ENCODE measurements at places on chromosomes 5 and 9.
A peak's percentile ranks its signal among the peaks of the same experiment; 100 is the strongest.

- DNase-seq: no peak
Observed at GRCh38 chr9:14678776-14679175, 14.5 kb downstream of the ZDHHC21 start.

DNA sequence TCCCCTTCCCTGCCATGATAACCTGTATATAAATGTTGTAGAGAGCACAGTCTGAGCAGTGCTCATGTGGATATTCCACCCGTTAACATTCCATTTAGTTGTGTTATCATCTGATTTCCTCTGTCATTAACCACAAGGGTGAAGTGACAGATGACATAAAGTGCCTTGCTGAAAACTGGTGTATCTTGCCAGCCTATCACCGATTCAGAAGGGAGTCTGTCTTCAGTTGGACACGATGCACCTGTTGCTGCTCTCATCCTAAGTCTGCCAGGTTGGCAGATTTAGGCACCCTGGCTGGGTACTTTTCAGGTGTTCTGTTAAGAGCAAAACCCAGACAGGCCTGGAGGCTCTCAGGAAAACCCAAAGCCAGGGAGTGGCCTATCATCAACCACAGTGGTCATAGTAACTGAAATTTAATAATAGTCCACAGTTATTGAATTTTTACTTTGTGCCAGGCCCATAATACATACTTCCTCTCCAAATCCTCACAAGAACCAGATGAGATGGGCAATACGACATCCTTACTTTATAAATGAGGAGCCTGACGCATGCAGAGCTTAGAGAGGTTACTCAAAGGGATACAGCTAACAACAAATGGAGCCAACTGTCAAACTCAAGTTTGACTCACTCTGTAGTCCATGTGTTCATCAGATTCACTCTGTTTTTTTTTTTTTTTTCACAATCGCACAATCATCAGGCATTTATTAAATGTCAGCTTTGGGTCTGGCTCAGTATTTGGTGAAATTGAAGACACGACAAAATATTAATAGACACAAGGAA, 100.7 kb upstream of the SPRY4 start:
- no peak for DNase-seq

DNA sequence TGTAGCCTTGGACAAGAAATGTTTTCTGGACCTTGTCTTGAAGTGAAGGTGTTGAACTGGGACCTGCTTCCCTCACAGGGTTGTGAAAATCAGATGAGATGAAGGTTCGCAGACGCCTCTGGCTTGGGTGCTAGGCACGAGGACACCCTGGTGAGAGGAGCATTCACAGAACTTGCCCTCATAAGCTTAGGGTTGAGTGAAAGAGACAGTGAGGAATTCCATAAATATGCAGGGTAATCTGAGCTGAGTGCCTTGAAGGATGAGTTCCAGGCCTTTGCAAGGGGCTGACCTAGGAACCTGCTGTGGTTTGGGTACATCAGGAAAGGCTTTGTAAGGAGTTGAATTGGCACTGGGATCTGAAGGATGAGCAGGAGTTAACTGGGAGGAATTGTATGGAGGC, 75.7 kb upstream of the SAP30L start:
- DNase-seq: peak; percentile 38

DNA sequence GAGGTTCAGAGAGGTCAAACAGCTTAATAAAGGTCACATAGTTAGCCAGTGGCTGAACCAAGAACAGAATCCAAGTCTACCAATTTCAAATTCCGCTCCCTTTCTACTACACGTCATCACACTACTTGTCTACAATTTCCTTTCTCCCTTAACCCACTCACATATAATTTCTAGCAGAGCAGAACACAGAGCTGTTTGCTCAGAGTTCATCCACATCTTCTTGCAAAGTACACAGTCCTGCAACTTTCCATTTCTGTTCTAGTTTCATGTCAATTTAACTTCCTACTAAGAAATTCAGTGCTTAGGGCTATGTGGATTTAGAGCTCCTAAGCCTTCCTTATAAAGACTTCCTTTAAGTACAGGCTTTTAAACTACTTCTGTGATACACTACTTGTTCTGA, 61.3 kb downstream of the MEGF9 start:
- DNase-seq: no peak

- no peak for DNase-seq
Observed at GRCh38 chr5:140075371-140075770, 32.3 kb upstream of the NRG2 start.

- DNase-seq: no peak
Observed at GRCh38 chr9:89555451-89556375, 49.1 kb upstream of the GADD45G start.

DNA sequence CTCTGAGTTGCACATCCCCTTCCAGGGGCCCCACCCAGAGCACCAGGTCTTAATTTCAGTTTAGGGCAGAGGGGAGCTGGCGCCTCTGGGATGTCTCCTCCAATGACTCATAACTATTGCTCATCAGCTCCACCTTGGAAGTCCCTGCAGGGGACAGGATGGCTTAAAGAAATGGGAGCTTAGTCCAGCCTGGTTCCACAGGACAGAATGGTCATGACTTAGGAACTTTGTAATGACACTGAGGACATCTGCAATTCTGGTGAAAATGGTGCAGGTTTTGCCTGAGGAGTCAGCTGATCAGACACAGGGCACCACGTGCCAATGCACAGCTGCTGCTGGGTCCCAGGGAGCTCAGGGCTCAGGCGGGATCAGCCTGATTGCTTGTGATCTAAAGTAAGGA, 16.4 kb upstream of the PPP1R26 start:
- peak; percentile 11 for DNase-seq

DNA sequence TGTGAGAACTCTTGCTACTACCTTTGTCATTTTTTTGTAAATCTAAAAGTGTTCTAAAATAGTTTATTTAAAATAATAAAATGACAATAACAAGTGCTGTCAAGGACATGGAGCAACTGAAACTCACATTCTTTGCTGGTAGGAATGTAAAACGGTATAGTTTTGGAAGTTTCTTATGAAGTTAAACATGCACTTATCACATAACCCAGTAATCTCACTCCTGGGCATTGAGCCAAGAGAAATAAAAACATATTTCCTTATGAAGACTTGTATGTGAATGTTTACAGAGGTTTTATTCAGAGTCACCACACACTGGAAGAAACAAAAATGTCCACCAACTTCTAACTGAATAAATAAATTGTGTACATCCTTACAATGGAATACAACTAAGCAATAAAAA, 46.0 kb upstream of the COL15A1 start:
- no peak for DNase-seq

DNA sequence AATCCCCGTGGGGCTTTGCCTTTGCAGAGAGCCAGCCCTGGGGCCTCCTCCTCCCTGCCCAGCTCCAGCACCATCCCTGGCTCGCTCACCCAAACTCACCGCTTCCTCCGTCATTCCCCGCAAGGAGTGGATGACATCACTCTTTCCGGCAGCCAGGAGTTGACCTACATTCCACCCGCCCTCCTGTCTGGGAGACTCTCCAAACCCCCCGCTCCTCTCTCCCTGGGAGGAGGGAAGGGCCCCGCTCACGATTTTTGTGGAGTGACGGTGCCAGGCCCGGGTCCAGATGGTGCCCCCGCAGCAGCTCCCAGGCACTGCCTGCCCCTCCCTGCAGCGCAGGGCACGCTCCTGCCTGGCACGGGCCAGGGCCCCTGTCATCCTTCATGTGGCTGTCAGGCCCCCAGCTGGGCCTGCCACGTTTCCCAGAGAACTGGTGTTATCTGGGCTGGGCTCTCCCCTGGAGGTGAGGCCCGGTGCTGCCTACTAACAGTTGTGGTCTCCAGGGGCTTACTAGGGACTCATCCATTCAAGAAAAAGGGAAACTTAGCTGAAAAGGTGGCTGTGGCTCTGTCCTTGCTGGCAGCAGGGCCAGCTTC, 52.3 kb downstream of the NTNG2 start:
- peak; percentile 41 for DNase-seq

- no peak for DNase-seq
Observed at GRCh38 chr5:122170620-122171019, 41.3 kb downstream of the ZNF474 start.

- no peak for DNase-seq
Observed at GRCh38 chr5:61329550-61330128, 2.4 kb upstream of the ZSWIM6 start.

DNA sequence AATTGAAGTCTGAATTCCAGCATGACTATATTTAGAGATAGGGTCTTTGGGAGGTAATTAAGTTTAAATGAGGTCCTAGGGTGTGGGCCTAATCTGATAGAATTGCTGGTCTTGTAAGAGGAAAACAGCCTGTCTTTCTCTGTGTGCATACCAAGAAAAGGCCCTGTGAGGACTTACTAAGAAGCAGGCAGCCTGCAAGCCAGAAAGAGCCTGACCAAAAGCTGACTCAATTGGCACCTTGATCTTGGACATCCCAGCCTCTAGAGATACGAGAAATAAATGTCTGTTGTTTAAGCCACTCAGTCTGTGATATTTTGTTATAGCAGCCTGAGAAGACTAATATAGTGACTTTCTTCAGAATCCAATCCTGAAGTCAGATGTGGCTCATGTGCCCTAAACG, 14.6 kb downstream of the ARL14EPL start:
- DNase-seq: no peak

GRCh38 chr5:1545805-1546355, 22.1 kb upstream of the LPCAT1 start:
- no peak for DNase-seq

All from HFF-Myc (cell line).